ENCODE measurements at places on chromosomes 1 and 21.
A peak's percentile ranks its signal among the peaks of the same experiment; 100 is the strongest.

- DNase-seq = no peak
Measured at GRCh38 chr21:31556662-31557061, 102.8 kb upstream of the SOD1 start.

DNA sequence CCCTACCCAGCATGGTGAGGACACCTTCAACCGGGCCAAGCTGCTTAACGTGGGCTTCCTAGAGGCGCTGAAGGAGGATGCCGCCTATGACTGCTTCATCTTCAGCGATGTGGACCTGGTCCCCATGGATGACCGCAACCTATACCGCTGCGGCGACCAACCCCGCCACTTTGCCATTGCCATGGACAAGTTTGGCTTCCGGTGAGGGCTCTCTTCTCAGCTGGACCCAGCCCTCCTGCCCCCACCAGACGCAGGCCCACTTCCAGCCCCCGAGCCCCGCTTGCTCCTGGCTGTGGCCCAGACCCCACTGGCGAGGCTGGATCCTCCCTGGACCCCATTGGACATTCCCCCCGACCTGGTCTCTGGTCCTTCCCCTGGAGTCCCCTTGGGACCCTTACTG, 5.8 kb downstream of the B4GALT2 start:
- no peak for DNase-seq

DNA sequence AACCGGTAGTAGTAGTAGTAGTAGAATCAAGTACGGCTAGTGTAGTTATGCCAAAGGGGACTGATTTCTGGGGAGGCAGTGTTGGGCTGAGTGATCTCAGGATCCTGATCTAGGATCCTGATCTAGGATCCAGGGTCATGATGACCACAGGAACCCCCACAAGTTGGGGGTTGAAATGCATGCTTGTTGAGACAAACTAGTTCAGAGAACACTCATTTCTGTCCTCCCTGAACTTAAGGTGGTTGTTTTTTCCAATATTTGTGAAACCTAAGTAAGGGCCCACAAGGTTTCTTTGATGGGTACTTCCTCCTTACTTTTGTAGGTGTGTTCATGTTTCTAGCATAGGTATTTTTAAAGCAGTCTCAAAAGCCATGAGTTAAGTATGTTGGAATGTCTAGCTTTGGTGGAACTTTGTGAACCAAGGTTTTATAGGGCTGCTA, 33.9 kb upstream of the PDC start:
- no peak for DNase-seq

- peak; percentile 65 for DNase-seq
Measured at GRCh38 chr21:28421716-28422524, 570.8 kb downstream of the LTN1 start.

- DNase-seq = no peak
Measured at GRCh38 chr1:75425001-75425650, 185.8 kb downstream of the SLC44A5 start.

- DNase-seq = no peak
Measured at GRCh38 chr1:6982860-6983259, 197.6 kb downstream of the CAMTA1 start.

DNA sequence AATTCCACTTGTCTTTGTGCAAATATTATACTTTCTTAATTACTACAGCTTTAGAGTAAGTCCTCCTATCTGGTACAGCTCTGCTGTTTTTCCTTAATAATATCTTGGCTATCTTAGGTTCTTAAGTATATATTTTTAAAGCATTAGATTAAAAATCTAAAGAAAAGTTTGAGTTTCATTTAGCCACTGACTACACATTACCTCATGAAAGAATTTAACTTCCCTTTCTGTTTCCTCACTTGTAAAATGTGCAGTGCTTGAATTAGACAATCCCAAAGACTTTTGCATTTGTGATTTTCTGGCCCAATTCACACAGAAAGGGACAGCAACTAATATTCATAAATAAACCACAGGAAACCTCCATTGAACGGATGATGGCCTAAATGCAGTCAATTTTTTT, 126.4 kb upstream of the SAMSN1 start:
- DNase-seq = no peak

GRCh38 chr1:201925981-201926645, 20.2 kb downstream of the LMOD1 start:
- peak; percentile 56 for DNase-seq

GRCh38 chr21:45234965-45235364, 52.7 kb downstream of the POFUT2 start:
- no peak for DNase-seq

DNA sequence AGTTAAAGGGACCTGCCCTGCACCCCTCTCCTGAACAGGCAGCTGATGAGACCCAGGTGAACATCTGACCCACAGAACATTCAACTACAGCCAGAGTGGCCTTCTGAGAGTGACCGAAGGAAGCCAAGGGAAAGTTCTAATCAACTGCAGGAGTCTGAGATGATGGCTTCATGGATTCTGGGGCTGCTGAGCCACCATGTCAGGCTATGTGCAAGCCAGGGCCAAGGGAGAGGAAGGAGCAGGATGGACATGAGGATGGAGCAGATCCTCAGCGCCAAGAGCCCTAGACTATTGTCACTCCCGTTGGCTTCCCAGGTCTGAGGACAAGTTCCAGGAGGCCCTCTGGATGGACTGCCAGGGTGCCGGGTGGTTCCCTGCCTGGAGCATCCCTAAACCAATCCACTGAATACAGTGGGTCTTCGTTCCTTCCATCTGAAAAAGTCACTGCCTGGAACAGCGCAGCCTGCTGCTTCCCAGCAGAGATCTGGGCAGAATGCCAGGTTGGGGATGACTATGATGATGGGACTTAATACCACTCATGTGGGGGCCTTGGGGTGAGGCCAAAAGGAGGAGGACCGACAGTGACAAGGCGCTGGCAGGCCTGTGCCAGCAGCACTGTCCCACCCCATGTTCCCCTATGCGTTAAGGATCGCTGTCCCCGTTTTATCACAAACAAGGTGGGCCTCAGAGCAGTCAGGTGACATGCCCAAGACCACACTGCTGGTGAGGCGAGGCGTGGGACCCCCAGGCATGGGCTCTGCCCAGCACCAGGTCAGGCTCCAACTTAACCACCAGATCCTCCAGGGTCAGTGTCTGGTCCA, 19.8 kb downstream of the SPOCD1 start:
- DNase-seq = peak; percentile 54

GRCh38 chr1:55547405-55547804, 332.2 kb upstream of the USP24 start:
- DNase-seq = peak; percentile 72

DNA sequence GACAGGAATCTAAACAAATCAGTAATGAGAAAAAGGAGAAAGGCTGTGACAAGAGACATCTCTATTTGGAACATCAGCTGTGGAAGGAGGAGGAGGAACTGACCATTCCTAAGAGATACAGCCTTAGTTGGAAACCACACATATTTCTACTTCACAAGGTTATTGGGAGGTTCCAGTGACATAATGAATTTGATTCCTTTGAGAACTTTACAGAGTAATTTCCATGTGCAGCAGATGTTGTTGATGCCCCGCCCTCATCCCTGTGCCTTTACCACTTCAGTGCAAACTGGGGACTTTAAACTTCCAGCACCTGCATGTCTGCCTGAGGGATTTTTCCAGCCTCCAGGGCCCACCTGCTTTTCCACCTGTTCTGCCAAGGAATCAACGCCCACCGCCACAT, 9.3 kb upstream of the ST6GALNAC5 start:
- DNase-seq = peak; percentile 26

DNA sequence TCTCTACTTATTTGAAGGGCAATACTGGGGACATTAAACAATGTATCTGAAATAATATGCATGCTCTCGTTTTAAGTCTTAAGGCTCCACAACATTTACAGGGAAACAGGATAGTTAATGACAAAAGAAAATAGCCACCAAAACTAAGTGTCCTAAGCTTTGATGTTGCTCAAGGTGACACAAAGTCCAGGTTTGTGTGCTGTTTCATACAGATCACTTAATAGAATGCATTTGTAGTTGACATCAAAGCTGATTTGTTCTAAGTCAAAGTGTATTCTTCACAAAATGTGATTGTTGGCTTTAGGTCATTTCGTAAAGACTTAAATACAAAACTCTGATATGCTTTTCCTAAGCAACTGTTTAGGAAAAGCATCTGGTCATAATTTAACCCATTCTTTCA, 37.5 kb upstream of the MTR start:
- DNase-seq = no peak

- DNase-seq = no peak
Measured at GRCh38 chr1:210645582-210646257, 317.0 kb downstream of the HHAT start.

GRCh38 chr1:168110896-168111545, 25.7 kb downstream of the GPR161 start:
- no peak for DNase-seq

DNA sequence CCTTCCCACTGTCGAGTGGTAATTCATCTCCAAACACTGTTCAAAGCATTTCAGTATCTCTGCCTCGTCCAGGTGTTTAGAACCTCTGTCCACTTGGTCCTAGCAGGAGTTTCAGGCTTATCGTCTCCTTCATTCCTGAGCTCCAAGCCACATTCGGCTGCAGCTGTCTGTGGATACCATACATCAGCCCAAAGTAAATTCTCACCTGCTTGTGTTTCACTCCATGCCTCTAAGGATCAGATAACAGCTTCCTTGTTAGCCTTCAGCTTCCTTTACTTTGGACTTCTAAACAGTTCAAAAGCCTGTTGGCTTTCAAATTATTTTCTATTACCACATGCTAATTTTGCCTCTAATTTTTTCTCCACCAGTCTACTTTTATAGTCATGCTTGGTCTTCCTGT, 219.0 kb upstream of the L1TD1 start:
- DNase-seq = peak; percentile 9

DNA sequence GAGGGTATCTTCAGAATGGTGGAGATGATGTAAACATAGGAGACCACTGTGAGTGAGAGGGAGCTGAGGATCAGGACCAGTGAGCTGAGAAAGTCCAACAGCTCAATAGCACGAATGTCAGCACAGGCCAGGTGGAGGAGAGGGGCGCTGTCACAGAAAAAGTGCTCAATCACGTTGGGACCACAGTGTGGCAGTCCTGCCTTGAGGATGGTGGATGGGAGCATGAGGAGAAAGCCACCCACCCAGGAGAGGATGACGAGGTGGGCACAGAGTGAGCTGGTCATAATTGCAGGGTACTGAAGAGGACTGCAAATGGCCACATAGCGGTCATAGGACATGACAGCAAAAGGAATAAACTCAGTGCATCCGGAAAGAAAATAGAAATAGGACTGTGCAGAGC, 8.1 kb downstream of the OR11L1 start:
- DNase-seq = no peak

GRCh38 chr1:85203573-85204171, 2.9 kb upstream of the SYDE2 start:
- DNase-seq = no peak

DNA sequence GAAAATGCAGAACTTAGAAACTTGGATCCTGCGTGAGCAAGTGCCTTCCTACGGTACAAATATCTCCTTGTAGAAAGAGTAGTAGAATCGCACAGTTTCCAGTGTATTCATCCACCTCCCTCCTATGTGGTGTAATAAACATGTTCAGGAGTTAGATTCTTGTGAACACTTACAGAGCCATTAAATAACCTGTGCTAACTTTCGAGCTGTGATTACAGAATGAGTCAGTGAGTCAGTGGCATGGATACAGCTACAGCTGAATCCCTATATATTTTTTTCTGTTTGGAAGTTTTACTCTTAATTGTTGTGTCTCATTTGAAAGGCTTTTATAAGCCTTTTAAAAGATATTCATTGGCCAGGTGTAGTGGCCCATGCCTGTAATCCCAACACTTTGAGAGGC, 148.7 kb downstream of the EDEM3 start:
- DNase-seq = no peak

DNA sequence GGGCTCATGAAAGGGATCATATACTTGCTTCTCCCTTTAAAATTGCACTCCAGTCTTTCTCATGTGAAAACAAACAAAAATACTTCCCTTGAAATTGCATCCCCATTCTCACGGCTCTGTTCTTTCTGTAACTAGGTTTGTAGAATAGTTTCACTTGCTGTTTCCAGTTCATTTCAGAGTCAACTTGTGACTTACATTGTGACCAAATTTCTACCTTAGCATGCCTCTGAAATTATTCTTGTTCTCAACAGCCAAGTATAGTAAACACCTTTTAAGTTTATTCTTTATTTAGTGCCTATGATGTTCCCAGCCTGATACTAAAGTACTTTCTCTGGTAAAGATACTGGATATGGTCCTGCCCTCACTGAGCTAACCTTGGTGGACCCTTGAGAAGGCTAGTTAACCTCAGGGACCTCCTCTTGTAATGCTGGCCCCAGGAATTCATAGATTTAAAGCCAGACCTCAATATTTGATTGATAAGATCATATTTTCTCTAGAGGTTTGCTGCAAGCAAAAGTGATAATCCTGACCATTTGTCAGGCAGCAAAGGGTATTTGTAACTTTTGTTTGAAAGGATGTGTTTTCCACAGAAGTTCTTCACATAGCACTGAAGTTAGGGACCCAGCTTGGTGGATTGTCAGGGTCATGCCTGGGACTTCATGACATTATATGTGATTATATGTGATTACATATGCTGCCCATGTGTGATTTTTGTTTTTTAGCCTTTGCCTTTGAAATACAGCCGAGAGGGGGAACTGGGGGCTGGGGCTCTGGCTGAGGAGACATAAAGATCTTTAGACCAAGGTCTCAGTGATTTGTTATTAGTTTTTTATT, 29.6 kb downstream of the VANGL2 start:
- no peak for DNase-seq

DNA sequence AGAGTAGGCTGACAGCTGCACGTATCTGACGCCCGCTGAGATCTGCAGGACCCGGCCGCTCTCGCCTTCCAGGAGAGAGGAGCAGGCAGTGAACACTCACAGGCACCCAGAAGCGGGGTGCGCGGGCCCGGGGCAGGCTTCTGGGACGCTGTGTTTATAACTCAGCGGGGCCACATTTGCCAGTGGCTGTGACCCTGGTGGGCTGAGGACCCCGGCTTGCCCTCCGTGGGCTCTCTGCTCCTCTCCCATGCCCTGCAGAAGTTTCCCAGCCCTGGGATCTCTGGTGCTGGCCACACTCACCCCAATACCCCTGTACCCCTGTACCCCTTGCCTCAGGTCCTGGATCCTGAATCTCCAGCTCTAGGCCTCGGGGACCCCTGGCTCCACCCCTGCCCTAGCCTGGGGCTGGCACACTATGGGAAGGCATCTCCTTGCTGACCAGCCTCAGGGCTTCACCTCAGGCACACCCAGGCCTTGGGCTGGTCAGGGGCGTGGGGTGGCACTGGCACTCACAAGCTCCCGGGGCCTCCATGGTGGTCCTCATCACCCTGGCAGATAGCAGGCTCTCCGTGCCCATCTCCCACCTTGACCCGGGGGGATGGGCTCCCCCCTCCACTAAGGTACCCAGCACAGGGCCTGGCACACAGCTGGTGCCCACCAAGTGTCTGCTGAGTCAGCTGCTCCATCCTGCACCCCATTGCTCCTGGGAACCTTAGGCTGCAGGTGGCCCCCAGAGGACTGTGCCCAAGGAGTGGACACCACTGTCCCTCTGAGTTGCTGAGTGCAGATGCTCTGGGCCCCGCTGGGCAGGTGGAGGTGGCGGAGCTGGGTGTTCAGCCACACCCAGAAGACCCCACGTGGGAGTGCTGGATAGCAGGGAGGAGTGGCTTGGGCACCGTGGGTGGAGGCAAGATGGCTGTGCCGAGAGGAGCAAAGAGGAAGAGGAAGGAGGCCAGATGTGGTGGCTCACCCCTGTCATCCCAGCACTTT, 32.4 kb downstream of the MORN1 start:
- DNase-seq = no peak

GRCh38 chr1:246528933-246529731, 22.1 kb upstream of the SMYD3 start:
- no peak for DNase-seq

Data from muscle of leg (tissue), 16 donors.